Activated CD4-positive, alpha-beta T cell treated with anti-CD3 and anti-CD28 coated beads, Interleukin-2, amount 50 U/mL, for 24 hours (primary cell): ENCODE measurements at places on chromosomes 6 and 20.

- no peak for DNase-seq
These were observed 6.5 kb upstream of the DEFB112 start for GRCh38 chr6:50056242-50056641.

DNA sequence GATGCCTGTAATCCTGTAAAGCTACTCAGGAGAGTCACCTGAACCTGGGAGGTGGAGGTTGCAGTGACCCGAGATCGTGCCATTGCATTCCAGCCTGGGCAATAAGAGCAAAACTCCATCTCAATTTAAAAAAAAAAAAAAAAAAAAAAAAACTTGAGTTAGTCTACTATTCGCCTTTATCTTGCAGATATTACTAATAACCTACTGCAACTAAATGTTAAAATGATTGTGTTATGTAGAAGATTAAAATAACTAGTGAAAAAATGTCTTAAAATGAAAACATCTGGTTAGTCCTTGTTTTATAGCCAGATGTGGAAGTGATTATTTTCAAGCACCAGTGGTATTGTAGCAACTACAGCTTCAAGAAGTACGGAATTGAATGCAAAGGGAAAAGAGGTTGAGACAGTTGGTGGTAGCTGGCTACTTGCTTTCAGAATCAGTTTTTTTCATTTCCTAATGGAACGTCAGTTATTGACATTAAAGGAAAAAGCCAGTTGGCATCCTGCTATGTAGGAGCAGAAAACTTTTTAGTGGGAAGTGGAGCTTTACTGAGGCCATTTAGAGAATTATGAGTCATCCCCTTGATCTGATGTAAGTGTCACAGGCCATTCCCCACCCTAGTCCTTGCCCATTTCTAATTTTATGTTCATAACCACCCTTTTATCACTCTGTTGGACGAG is 43.8 kb upstream of the DYNLRB1 start:
- DNase-seq, result no peak

GRCh38 chr20:56941101-56941686 is 312.1 kb downstream of the TFAP2C start:
- DNase-seq, result no peak

DNA sequence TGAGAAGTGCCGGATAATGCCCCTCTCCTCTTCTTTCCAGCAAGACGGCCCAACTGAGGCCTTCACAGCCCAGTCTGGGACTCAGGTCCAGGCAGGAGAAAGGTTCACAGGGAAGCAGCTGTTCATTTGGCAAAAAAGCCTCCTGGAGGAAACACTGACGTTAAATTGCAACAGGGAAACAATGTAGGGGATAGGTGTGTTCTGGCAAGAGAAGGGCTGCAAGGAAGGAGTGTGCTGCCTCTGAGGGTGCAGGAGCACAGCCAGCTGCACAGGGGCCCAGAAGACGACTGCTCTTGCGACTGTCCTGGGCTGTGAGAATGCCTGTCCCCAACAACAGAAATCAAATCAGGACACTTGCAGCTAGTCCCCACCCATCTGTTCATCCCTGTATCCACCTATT is 70.6 kb upstream of the PMEPA1 start:
- no peak for DNase-seq

DNA sequence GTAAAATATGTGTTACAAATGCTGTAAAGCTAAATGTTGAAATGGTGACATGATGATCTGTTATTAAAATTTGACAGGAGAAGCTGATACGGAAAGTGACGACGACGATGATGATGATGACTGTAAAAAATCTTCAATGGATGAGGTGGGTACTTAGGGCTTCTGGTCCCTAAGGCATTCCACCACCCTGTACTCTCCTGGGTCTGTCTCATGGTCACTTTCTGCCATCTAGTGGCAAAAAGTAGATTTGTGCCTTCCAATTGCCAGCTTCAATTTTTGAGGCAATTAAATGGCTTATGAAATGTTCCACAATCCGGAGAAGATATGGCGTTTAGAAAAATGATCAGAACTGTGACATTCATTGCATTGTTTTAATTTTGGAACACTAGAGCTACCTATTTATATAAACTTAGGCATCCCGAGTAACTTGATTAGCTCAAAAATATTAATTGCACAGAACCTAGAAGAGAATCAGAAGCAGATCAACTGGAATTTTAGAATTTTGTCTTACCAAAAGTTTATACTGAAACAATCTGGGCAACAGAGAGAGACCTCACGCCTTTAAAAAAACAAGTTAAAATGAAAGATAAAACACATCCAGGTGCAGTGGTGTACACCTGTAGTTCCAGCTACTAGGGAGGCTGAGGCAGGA is 346.5 kb upstream of the PLCB4 start:
- peak; percentile 11 for DNase-seq

DNA sequence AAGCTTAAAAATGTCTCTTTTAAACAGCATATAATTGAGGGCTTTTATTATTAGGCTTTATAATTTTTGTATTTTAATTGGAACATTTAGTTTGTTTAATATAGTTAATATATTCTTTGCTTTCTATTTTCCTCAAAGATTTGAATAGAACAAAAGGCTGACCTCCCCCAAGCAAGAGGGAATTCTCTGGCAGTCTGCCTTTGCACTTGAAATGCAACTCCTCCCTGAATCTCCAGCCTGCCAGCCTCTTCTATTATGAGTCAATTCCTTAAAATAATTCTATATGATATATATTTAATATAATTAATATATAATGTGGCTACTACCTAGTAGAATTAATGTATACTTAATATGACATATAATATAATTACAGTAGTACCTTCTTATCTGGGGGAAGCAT is 69.2 kb downstream of the PTPRA start:
- DNase-seq, result no peak

DNA sequence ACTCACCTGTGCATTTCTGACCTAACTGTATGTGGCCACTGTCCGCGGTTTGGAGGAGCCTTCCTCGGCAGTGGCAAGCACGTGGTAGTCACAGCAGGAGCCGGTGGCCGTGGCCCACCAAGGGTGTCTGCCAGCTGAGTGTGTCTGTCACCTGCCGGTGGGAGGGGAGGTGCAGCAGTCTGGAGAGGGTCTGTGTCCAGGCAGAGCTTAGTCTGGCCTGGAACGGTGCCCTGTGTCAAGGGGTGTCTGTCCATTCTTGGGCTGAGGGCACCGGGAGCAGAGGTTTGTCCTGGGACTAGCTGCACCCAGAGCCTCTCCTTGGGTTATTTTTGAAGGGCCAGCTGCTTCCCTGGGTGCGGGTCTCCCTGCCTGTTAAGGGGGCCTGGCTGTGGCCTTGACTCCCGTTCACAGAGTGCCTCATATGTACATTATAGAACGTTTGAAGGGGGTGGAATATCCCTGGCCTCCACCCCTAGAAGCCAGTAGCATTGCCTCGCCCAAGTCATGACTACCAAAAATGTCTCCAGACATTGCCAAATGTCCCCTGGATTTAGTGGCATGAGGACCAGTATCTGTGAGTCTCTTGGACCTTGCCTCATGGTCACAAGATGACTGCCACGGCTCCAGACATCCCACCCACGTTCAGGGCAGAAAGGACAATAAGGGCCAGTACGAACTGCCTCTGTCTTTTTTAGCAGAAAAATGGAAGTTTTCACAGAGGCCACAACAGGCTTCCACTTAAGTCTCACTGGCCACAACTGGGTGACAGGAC is 5.2 kb downstream of the RBM38 start:
- DNase-seq, result no peak

GRCh38 chr6:138597336-138597735 is 98.0 kb upstream of the NHSL1 start:
- no peak for DNase-seq

GRCh38 chr6:12356983-12357972 is 67.1 kb downstream of the EDN1 start:
- DNase-seq, result no peak

GRCh38 chr6:71351190-71351589 is 62.6 kb downstream of the OGFRL1 start:
- no peak for DNase-seq

GRCh38 chr20:50645253-50646068 is 45.9 kb downstream of the RIPOR3 start:
- DNase-seq, result no peak

GRCh38 chr6:108591040-108591816 is 30.5 kb downstream of the FOXO3 start:
- DNase-seq, result no peak

DNA sequence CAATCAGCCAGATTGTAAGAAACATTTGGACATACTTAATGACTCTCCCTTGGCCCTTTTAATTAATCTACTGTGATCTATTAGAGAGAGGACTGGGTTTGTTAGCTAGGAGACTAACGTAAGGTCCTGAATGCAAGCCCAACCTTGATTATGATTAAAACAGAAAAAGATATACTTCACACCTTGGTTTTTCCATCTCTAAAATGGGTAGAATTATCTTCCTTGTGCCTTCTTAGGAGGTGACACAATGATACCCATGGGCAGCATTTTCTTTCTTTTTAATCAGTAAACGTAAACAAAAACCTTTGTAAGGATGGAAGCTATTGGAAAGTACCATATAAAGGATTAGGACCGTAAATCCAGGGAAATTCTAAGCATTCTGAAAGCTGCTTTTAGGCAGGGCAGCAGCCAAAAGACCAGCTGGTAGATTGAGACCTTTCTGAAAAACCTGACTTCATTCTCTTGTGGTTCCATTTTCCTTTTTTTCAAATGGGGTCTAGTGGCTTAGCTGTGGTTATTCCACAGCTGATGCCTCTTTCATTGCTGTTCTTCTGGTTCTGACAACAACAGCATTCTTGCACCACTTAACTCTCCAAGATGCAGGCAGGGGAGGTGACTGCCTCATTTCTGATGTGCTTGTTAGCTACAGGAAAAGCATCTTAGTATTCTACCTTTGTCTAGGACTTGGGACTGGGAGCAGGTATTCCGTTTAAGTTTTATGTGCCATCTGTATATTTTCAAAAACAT is 27.4 kb downstream of the RREB1 start:
- no peak for DNase-seq

DNA sequence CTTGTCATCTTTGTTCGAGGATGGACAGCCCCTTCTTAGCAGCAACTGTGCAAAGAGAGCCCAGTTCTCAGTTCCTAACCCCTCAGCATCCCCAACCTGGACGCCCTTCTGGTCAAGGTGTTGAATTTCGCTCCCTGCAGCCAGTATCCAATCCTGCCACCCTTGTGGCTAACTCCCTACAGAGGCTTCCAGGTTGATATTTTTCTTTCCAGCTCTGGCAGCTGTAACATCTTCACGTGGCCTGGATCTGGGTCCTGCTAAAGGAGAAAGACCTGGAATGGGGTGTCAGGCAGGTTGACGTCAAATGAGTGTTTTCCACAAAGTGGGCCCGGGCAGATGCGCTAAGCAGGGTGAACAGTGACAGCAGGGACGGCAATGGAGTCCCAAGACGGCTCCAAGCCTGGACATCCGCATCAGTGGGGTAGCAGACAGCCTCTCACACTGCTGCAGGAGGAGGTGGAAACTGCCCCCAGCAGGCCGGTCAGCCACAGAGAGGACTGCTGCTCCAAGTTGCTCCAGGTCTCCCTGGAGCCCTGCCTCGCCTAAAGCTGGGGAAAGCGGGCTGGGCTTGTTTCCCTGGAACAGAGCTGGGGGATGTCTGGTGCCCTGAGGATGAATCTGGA is 1.0 kb upstream of the YTHDF1 start:
- no peak for DNase-seq

GRCh38 chr6:15184441-15184861 is 61.4 kb upstream of the JARID2 start:
- DNase-seq, result peak; percentile 10

DNA sequence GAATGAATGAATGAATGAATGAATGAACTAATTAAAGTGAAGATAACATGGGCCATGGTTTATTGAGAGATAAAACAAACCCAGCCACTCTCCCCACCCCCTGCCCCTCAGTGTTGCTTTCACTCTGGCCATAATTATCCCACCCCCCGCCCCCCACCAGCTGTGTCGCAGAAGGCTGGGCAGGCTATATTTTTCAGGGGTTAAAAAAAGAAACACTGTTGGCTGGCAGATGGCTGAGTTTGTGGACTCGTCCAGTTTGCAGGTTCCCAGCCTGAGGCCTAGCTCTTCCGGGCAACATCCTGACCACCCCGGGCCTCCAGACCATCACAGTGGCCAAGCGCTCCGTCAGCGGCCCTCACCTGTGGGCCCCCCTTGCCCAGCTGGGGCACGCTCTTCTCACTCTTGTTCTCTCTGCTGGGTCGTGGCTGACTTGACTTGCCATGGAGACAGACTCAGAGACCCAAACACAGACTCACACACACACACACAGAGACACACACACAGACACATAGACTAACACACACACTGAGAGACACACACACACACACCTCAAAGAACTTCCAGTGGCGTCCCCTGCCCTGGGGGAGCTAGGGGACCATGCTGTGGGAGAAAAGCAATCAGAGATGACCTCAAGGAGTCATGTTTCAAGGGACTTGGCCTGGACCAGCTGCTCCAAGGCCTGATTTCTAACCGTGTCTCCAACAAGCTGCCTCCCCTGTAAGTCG is 2.2 kb upstream of the GRM4 start:
- DNase-seq, result no peak

DNA sequence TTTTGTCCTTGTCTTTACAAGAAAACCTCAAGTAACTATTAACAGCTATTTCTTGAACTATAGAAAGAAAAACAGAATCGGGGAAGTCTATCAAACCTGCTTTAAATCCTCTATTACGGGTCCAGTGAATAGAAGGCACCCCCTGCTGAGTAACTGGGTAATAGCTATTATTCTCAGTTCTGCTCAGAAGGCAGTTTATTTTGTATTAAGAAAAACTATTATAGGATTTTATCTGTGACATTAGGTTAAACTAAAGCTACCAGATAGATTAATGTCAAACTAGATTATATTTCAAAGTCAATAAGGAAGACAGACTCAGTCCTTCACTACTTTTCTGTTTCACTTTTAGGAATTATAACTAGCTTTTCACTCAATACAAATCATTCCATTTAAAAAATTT is 93.7 kb downstream of the DST start:
- no peak for DNase-seq

DNA sequence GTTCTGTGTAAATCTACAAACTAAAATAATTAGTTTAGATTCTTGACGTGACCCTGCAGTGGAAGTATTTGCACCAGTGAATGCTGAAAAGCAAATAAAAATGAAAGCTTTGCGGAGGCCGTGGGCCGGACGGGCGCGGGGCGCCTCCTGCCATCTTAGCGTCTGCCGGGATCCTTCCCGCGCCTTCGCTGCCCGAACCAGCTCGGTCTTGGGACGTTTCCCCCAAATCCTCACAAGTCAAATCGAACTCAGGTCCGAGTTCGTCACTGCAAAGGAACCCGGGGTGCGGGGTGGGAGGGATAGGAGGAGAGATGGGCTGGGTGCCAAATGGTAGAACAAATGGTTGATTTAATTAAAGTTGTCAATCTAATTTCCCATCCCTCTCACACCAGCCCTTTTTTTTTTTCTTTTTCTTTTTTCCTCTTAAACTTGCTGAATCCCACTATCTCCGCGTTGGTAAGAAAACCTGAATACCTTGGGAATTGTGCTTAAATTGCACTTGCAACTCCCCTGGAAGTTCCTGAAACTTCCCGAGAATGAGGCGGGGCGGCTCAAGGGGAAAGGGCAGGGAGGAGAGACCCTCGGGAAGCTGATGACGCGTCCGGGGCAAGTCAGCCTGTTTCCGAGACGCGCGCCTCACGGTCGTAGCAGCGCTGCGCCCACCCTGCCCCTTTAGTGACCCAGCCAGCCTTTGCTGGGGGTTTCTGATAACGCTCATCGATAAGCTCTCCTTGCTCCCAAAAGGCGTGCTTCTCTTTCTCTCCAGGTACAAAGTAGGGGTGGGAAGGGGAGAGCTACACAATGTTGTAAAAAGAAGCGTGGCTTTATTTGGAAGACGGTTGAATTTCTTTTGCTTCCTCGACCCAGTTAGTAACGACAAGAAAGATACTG is 1.8 kb downstream of the GJA1 start:
- DNase-seq, result no peak

GRCh38 chr20:13493143-13493542 is 145.6 kb downstream of the TASP1 start:
- no peak for DNase-seq
